ENCODE measurements at places on chromosomes 5 and 9.

GRCh38 chr5:37816331-37816730 is 23.5 kb downstream of the GDNF start:
- DNase-seq: no peak

DNA sequence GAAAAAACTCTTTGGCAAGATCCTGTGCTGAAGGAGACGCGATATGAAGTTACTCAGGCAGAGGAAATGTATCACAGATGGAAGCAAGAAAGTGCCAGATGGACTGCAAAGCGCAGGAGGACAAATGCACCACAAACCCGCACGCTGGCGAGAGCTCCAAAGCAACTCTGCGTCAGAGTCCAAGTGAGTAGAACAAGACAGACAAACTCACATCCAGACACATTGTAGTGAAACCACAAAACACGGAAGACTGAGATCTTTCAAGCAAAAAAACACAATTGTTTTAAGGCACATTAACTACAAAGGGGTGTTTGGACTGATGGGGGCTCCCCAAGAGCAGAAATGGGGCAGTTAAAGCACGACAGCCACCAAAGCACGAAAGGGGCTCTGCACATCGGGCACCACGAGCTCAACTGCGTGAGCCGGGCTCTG is 39.2 kb upstream of the NKD2 start:
- no peak for DNase-seq

DNA sequence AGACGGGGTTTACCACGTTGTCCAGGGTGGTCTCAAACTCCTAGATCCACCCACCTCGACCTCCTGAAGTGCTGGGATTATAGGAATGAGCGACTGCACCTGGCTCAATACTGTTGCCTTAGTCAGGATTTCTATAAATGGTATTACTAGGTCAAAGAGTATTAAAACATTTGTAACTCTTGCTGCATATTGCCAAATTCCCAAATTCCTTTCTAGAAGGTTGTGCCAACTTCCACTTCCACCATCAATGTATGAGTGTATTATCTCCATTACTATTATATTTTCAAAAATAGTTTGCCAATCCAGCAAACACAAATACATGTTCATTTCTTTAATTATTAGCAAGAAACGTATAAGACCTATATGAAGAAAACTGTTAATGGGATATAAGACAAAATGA is 10.6 kb downstream of the PTGR1 start:
- DNase-seq: no peak

- DNase-seq: no peak
Observed at GRCh38 chr9:115039516-115040120, 78.3 kb downstream of the TNC start.

DNA sequence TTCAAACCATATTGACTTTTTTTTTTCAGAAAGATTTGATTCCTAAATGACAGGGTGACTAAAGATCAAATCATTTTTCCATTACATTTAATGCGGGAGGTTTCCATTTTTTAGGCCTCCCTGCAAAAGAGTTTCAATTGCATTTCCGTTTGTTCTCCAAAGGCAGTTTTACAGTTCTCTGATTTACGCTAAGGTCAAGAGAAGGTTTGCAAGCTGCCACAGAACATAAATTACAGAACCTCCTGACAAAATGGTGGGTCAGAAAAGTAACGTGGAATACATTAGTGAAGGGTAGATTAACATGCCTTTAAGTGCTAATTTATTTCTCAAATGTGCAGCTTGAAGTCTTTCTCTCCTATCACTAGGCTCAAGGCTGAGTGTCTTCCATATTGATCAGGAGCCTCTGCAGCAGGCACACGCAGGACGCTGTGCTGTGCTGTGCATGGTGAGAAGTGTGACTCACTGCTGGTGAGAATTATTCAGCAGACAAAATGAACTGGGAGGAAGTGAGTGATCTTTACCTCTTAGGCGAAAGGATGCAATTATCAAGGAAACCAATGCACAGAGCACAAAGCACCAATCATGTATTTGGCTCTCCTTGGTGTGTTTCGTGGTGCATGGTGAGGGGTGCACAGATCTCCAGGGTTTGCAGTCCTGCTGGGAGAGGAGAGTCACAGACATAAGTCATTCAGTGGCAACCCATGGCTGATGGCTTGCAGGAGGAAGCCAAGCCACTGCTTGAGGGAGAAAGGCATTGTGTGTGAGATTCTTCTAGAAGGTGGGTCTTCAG is 136.3 kb downstream of the TENT4A start:
- peak; percentile 9 for DNase-seq

DNA sequence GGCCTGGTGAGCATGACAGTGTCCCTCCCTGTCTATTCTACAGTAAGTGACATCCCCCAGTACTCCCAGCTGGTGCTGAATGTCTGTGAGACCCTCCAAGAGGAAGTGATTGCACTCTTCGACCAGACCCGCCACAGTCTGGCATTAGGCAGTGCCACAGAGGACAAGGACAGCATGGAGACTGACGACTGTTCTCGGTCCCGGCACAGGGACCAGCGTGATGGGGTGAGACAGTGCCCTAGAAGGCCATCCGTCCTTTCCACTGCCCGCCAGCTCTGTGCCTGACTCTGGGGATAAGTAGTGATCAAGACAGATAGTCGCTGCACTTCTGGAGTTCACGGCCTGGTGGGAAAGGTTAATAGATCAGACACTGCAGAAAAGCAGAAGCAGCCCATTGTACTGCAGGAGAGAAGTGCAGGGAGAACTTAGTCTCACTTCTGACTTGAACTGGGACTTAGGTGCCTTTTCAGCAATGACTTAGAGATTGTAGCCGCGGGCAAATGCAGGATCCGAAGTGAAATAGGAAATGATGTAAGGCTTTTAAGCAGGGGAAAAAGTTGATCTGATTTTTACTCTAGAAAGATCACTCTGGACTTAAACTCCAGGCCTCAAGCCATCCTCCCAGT is 28.4 kb downstream of the SH3GLB2 start:
- no peak for DNase-seq

GRCh38 chr9:75855509-75855908 is 35.0 kb upstream of the PCSK5 start:
- no peak for DNase-seq

DNA sequence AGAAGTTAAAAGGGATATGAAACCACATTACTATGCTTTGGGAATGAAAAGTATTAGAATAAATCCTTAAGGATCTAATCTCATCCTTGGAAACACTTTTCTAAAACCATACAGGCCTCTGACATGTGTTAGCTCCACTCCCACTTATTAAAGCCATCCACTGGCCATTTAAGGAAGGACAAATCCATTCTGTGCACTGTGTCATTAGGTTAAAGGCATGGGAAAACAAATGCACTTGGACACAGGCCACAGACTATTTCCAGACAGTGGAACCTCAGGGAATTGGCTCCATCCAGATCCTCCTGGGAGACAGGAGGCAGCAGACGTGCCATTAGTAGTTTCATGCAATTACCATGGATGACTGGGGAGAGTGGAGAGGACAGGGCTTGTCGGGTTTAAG is 454.9 kb downstream of the ENC1 start:
- no peak for DNase-seq

- no peak for DNase-seq
Observed at GRCh38 chr9:91186632-91187108, 175.0 kb downstream of the AUH start.

- DNase-seq: no peak
Observed at GRCh38 chr5:142644127-142644526, 41.8 kb downstream of the FGF1 start.

- DNase-seq: no peak
Observed at GRCh38 chr5:145848854-145849253, 13.7 kb upstream of the PRELID2 start.

GRCh38 chr9:32524892-32525708 is 896 bp downstream of the RIGI start:
- peak; percentile 7 for DNase-seq

DNA sequence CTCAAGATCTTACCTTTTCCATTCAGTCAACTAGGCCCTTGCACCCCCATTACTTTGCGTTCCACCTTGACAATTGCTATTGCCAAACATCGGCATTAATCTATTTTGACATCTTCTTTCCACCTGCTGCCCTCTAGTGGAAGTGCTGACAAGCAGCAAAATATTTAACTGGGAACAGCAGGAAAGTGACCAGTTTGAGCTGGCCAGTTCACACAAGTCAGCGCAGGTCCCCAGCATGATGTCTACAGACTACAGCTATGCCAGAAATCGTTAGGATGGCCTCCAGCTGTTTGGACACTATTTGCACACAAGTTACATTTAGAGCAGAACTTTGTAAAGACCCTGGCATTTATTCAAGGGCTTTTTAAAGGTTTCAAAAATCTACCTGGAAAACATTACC is 160.1 kb downstream of the GHR start:
- no peak for DNase-seq

- no peak for DNase-seq
Observed at GRCh38 chr5:73327908-73328455, 120.6 kb downstream of the FOXD1 start.

DNA sequence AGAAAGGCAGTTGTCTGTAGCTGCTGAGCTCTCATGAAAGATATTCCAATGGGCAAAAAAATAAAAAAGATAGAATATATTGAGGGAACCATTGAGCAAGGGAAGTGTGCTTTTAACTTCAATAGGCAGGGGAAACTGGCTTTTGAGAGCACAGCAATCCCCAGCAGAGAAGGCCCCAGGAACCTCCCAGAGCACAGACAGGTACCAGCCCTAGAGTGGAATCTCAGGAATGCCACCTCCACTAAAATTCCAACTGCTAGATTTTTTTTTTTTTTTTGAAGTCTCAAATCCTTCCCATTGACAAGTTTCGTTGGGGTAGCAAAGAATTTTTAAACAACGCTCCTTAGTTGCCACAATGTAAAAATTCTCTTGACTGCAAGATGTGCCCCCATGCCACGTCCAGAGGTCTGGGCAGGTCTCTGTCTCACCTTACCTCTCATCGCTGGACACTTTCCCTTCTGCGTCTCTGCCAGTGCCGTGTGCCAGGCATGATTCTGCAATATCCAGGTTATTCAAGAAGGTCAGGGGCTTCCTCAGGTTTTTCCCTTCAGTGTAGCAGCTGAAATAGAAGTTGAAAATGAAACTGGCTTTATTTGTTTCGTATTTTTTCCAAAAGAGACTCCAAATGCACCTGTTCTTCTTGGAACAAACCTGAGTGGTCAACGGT is 64.2 kb upstream of the IRX1 start:
- no peak for DNase-seq

GRCh38 chr9:13750639-13751038 is 471.1 kb upstream of the MPDZ start:
- DNase-seq: no peak

- no peak for DNase-seq
Observed at GRCh38 chr9:13971966-13972655, 341.8 kb downstream of the NFIB start.

DNA sequence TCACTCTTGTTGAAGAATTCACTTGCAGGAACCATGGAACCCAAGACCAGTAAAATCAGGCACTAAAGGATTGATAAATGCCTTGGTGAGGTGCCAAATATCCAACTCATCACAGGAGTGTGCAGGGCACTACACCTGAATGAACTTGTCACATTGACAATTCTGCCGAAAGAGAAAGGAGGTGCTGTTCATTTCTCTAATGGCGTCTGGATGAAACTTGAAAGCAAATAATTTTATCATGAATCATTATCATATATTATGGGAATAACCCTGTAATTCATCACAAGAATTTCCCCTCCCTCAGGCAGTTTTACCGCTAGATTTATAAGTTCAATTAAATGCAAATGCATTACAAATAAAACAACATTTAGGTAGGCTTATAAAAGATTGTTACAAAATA is 360.0 kb downstream of the GLIS3 start:
- DNase-seq: no peak

- no peak for DNase-seq
Observed at GRCh38 chr9:38443597-38443996, 19.3 kb upstream of the IGFBPL1 start.
